ENCODE measurements at places on chromosomes 5 and 9. TPM values are rescaled to one million over a fixed set of nuclear protein-coding genes. Genes with fewer than 3 reads are reported as not detected.

- no peak for DNase-seq
- no peak overlapping the region for H3K27ac ChIP-seq
- no peak overlapping the region for H3K4me3 ChIP-seq
Measured at GRCh38 chr5:90279091-90279490, 130.5 kb downstream of the CETN3 start.

DNA sequence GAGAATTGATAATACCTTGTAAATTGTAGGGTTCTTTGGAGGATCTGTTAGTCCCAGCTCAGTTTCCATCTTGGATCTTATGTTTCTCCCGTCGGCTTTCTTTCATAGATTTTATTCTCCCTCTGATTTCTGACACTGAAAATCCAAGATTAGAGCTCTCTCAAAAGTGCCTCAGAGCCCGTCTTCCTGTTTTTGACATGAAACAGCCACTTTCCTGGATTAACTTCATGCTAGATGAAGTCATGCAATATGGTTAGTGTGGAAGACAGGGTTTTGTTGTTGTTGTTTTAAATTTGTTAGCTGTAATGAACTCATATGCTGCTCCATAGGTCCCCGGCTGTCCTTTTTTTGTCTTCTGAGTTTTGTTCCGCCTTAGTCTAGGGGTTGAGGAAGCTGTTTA, 51.6 kb upstream of the ZFR start:
- no peak for DNase-seq
- H3K27ac ChIP-seq = no peak overlapping the region
- peaks cover 6% of the 10 kb centered on the region for H3K27me3 ChIP-seq
- no peaks in the 10 kb centered on the region for H3K36me3 ChIP-seq
- H3K4me1 ChIP-seq = no peaks in the 10 kb centered on the region
- H3K4me3 ChIP-seq = no peak overlapping the region

DNA sequence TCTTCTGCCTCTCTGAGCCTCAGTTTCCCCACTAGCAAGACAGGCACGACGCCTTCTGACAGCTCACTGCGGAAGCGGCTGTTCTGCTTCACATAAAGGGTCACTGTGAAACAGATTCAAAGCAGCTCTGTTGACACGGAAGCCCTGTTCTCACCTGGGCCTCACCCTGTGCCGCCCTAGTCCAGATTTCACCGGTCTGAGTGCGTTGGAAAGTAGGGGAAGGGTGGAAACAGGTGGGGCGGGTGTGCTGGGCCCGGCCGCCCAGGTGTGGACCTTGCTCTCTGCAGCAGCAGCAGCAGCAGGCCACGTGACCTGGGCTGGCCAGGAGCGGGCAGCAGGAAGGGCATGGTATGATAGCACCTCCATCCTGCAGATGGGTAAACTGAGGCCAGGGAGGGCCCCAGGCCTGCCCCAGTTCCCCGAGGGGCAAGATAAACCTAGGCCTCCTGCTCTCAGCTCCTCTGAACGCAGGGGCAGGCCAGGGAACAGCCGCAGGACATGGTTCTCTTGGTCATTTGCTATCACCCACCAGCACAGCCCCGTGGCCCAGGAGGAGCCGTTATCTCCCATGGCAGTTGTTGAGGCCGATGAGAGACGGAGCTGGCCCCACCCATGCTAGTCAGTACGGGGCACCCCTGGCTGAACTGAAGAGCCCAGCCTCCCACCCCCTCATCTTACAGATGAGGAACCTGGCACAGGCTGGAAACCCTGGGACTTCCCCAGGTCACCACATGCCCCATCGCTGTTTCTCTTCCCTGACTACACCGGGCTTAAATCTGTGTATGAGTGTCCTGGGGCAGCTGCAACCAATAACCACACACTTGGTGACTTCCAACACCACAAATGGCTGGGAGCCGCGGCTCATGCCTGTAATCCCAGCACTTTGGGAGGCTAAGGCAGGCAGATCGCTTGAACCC, 12.1 kb downstream of the PTGES2 start:
- H3K4me1 ChIP-seq = no peaks in the 10 kb centered on the region
- no peak overlapping the region for H3K4me3 ChIP-seq
- no peak overlapping the region for H3K27ac ChIP-seq
- no peaks in the 10 kb centered on the region for H3K27me3 ChIP-seq
- peaks cover 10% of the 10 kb centered on the region for H3K36me3 ChIP-seq

- no peak for DNase-seq
- peaks cover 12% of the 10 kb centered on the region for H3K27me3 ChIP-seq
- no peak overlapping the region for H3K27ac ChIP-seq
Measured at GRCh38 chr5:173733831-173734501, 117.5 kb upstream of the BOD1 start.

DNA sequence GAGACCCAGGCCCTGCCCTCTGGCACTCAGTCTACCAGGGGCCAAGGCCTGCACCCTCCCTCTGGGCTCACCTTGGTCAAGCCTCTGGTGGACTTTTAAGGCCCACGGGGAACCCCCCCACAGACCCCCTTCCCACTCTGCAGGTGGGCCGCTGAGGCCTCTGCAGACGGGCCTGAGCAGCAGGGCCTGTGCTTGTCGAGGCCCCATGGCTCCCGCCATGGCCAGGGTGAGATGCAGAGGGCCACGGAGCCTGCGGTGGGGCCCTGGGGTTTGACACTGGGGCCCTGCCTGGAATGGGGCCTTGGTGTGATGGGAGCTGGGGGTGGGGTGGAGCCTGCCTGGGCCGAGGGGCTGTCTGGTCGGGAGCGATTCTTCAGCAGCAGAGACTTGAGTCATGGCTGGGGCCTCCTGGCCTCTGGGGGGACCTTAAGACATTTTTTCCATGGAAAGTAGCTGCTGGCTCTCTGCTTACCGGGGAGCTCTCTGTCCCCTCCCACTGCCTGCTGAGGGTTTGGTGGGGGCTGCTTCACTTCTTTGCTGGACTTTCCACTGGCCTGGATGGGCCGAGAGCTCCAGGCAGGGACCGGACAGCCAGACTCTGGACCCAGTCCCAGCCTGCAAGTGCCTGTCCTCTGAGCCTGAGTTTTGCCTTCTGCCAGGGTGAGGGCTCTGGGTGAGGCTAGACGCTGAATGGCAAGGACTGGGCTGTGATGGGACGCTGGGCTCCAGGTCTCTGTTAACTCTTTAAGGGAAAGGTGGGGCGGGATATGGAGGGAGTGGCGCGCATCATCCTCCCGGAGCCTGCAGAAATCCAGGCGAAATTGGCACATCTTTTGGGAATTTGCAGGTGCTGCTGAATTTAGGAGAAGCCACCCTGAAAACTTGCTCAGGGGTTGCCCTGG, 132.2 kb downstream of the RXRA start:
- H3K4me1 ChIP-seq = peaks cover 30% of the 10 kb centered on the region
- H3K27ac ChIP-seq = peak overlapping the region; percentile 94

DNA sequence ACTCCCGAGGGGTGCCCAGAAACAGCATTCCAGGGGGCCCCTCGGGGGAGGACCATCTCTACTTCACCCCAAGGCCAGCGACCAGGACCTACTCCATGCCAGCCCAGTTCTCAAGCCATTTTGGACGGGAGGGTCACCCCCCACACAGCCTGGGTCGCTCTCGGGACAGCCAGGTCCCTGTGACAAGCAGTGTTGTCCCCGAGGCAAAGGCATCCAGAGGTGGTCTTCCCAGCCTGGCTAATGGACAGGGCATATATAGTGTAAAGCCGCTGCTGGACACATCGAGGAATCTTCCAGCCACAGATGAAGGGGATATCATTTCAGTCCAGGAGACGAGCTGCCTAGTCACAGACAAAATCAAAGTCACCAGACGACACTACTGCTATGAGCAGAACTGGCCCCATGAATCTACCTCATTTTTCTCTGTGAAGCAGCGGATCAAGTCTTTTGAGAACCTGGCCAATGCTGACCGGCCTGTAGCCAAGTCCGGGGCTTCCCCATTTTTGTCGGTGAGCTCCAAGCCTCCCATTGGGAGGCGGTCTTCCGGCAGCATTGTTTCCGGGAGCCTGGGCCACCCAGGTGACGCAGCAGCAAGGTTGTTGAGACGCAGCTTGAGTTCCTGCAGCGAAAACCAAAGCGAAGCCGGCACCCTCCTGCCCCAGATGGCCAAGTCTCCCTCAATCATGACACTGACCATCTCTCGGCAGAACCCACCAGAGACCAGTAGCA, 83.9 kb downstream of the GOLPH3 start:
- H3K4me3 ChIP-seq = no peak overlapping the region
- no peak for DNase-seq
- H3K27ac ChIP-seq = no peak overlapping the region
- no peaks in the 10 kb centered on the region for H3K27me3 ChIP-seq
- H3K36me3 ChIP-seq = peaks cover 4% of the 10 kb centered on the region
- no peaks in the 10 kb centered on the region for H3K4me1 ChIP-seq

- no peak overlapping the region for H3K27ac ChIP-seq
- H3K4me1 ChIP-seq = no peaks in the 10 kb centered on the region
- H3K27me3 ChIP-seq = peaks cover 88% of the 10 kb centered on the region
- H3K36me3 ChIP-seq = no peaks in the 10 kb centered on the region
- DNase-seq = no peak
- H3K4me3 ChIP-seq = no peak overlapping the region
Measured at GRCh38 chr9:132150256-132150655, 11.6 kb upstream of the NTNG2 start.

- no peak overlapping the region for H3K4me3 ChIP-seq
- DNase-seq = no peak
- peaks cover 42% of the 10 kb centered on the region for H3K36me3 ChIP-seq
- H3K27me3 ChIP-seq = no peaks in the 10 kb centered on the region
Measured at GRCh38 chr5:134580001-134580460, 52.6 kb downstream of the SAR1B start.

Gene SPATA31C1
- not detected for polyA plus RNA-seq

GRCh38 chr9:27673641-27674040, 100.4 kb upstream of the C9orf72 start:
- no peaks in the 10 kb centered on the region for H3K4me1 ChIP-seq
- no peaks in the 10 kb centered on the region for H3K27me3 ChIP-seq
- no peak overlapping the region for H3K27ac ChIP-seq
- H3K4me3 ChIP-seq = no peak overlapping the region

Gene CMYA5
- polyA plus RNA-seq = 0.39 TPM

Gene PHF24
- polyA plus RNA-seq = 0.02 TPM

- H3K27me3 ChIP-seq = peaks cover 29% of the 10 kb centered on the region
- DNase-seq = no peak
- no peaks in the 10 kb centered on the region for H3K36me3 ChIP-seq
Measured at GRCh38 chr9:109176386-109176785, 9.3 kb upstream of the FRRS1L start.

DNA sequence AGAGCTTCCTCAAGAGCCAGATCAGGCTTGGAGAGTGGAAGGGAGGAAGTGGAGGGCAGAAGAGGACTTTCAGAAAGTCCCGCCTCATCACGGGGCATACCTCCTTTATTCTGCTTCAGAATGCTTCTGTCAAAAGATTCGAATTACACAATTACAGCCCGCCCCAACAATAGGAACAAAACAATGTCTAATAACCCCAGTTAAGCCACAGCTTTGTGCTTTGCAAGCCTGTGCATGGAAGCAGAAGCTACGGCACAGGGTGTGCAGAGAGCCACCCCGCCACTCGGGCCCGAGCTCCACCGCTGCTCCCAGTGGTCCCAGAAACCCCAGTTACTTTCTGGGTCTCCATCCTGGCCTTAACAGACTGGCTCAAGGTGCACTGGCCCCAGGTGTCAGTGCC, 23.5 kb downstream of the HNRNPH1 start:
- H3K36me3 ChIP-seq = peaks cover 62% of the 10 kb centered on the region
- no peak for DNase-seq
- H3K27me3 ChIP-seq = no peaks in the 10 kb centered on the region
- no peak overlapping the region for H3K27ac ChIP-seq
- no peak overlapping the region for H3K4me3 ChIP-seq
- H3K4me1 ChIP-seq = no peaks in the 10 kb centered on the region

DNA sequence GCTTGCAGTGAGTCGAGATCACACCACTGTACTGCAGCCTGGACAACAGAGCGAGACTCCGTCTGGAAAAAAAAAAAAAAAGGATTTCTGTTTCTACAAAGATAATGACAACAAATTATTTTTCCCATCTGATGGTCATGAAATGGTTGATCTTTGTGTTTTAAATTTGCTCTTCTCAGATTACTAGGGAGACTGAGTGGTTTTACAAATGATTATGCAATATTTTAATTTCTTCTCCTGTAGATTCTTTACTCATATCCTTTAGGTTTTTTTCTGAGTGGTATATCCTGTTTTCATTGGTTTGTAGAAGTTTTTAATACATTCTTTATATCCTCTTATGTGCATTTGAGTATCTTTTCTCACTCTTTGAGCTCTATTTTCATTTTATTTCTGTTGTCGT, 20.6 kb upstream of the AUH start:
- no peaks in the 10 kb centered on the region for H3K27me3 ChIP-seq
- no peaks in the 10 kb centered on the region for H3K36me3 ChIP-seq
- peaks cover 3% of the 10 kb centered on the region for H3K4me1 ChIP-seq
- no peak overlapping the region for H3K4me3 ChIP-seq
- H3K27ac ChIP-seq = no peak overlapping the region

DNA sequence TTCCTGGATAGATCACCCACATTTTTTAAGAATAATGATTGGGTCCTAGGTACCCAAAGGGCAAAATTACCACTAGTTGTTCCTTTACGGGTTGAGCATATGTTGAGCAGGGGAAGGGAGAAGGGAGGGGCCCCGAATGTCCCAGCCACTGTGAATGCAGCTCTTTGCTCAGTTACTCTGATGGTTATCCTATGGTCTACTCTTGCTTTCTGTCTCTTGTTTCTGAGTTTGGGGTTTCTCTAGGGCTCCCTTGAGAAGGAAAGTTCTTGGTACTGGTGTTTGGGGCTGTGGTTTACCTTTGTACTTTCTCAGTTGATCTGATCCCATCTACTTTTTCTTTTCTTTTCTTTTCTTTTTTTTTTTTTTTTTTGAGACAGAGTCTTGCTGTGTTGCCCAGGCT, 55.6 kb downstream of the ALG2 start:
- H3K27me3 ChIP-seq = peaks cover 26% of the 10 kb centered on the region
- no peaks in the 10 kb centered on the region for H3K36me3 ChIP-seq
- H3K4me1 ChIP-seq = no peaks in the 10 kb centered on the region
- H3K27ac ChIP-seq = no peak overlapping the region
- no peak overlapping the region for H3K4me3 ChIP-seq
- DNase-seq = no peak

DNA sequence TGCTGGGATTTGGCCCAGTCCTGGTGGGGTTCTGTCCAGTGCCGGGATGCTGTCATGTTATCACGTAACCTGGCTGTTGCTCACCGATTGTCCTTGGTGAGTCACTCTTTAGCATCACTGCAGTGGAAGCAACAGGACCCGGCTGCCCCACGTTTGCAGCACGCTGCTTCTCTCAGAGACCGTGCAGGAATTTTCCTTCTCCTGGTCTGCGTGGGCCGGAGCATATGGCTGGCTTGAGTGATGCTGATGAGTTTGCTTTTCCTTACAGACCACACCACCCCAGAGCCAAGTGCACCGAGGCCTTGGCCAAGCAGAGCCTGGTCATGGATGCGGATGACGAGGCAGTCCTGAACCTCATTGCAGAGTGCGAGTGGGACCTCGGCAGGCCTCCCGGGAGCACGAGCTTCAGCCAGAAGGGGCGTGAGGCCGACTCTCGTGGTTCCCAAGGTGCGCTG, 21.4 kb downstream of the CEP72 start:
- no peaks in the 10 kb centered on the region for H3K27me3 ChIP-seq
- no peak overlapping the region for H3K27ac ChIP-seq
- H3K4me3 ChIP-seq = no peak overlapping the region
- H3K4me1 ChIP-seq = no peaks in the 10 kb centered on the region

DNA sequence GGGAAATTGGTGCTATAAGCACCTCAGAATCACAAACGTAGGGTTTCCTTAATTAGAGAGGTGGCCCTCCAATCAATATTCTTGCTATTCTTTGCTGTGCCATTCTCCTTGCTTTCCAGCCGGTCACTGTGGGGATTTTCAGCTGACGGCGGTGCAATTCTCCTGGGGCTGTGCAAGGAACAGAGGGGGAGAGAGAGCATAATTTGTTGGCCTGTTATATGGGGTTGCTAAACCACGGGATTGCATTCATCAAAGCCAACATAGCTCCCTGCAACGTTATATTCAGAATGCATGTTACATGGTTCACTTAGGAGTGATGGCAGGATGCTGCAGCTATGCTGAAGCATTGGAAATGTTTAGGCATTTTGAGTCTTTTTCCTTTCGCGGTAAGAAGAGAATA, 441.3 kb upstream of the CLINT1 start:
- no peak overlapping the region for H3K4me3 ChIP-seq
- H3K36me3 ChIP-seq = no peaks in the 10 kb centered on the region
